ENCODE measurements at places on chromosomes 3 and 15. TPM values are rescaled to one million over a fixed set of nuclear protein-coding genes. Genes with fewer than 3 reads are reported as not detected.

DNA sequence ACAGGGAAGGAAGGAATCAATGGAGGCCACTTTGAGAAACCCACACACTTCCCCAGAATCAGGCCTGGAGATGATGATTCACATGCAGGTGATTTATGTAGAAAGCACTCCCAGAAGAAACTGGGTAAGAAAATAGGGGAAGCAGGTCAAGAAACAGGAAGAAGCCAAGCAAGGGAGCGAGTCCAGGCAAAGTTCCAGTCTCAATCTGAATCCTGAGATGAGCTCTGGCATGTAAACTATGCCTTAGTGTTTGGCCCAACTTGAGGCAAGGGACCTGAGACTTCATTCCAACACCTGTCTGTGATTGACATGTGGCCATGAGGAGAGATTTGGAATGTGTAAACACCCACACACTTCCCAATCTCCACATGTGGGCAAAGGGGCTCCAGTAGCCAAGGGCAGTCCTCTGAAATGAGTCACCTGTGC lies 61.6 kb upstream of the CTNNB1 start:
- no peak for DNase-seq

DNA sequence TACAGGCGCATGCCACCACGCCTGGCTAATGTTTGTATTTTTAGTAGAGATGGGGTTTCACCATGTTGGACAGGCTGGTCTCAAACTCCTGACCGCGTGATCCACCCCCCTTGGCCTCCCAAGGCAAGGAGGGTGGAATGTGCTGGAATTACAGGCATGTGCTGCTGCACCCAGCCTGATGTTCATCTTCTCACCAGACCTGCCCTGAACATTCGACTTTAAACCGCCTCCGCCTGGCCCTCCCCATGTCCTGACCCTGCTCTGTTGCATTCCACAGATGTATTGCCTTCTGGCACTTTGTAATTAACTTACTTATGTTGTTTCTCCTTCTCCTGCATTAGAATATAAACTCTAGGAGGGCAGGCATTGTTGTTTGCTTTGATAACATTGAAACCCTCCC lies 102.1 kb downstream of the LINGO1 start:
- DNase-seq, result no peak

DNA sequence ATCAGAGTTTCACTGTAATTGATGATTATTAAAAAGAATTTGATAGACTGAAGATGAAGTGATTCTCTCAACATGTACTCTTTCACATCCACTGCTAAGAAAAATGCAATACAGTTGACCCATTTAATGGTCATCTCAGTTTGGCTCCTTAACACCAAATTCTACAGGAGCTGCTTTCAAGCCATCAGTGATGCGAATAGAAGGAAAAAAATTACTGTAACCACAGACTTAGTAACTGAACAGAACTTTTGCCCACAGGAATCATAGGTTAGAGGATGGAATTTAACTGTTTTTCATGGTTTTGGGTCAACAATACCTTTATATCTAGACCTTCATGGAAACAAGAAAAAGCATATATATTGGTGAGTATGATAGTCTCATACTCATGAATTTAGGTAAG lies 633.5 kb downstream of the CADM2 start:
- no peak for DNase-seq

GRCh38 chr3:57538465-57538864 lies 5.7 kb downstream of the DNAH12 start:
- DNase-seq, result no peak

Gene HCN4
- not detected for total RNA-seq

All from uterus (tissue), 4 donors.